ENCODE measurements at places on chromosomes 1 and 21.

GRCh38 chr1:208724079-208724478, 479.9 kb upstream of the PLXNA2 start:
- no peak for DNase-seq

GRCh38 chr1:111290104-111290503, 547 bp upstream of the CHIA start:
- DNase-seq: no peak

DNA sequence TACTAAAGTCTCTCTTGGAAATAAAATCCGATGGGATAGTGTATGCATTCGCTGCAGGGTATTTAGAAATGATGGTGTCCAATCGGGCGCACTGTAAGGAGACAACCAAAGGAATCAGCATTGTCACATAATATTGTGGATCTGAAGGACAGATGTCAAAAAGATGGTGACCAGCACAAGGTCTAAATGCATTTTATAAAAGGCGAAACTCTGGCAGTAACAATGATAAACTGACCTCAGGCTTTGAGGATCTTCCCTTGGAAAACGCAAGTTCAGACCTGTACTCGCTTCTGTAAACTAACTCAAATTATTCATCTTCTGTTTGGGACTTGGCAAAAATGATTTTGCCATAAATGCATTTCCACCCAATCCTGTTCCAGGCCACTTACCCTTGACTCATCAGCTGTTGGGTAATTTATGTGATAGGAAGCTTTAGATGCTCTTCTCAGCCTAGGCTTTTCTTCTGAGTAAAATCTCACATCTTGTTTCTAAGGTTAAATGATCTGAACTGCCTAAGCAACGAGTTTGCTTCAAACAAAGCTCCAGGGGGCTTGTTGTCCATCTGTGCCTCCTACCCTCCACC, 33.8 kb downstream of the STPG1 start:
- DNase-seq: no peak

DNA sequence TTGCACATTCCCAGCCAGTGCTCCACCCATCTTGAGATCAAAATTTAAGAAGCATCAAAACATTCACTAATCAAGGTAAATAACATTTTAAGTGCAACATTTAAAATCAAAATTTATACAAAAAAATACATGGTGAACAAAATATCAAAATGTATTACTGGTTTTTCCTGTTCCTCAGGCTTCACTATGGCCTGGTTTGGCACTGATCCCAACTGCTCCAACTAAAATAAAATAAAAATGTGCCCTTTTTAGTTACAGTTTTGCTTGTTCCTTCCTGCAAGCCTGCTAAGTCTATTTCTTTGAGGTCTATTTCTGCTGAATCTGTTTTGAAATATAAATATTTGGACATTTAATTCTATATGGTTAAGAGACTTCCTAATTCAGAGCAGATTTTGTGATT, 54.9 kb downstream of the ADAMTS1 start:
- DNase-seq: no peak

DNA sequence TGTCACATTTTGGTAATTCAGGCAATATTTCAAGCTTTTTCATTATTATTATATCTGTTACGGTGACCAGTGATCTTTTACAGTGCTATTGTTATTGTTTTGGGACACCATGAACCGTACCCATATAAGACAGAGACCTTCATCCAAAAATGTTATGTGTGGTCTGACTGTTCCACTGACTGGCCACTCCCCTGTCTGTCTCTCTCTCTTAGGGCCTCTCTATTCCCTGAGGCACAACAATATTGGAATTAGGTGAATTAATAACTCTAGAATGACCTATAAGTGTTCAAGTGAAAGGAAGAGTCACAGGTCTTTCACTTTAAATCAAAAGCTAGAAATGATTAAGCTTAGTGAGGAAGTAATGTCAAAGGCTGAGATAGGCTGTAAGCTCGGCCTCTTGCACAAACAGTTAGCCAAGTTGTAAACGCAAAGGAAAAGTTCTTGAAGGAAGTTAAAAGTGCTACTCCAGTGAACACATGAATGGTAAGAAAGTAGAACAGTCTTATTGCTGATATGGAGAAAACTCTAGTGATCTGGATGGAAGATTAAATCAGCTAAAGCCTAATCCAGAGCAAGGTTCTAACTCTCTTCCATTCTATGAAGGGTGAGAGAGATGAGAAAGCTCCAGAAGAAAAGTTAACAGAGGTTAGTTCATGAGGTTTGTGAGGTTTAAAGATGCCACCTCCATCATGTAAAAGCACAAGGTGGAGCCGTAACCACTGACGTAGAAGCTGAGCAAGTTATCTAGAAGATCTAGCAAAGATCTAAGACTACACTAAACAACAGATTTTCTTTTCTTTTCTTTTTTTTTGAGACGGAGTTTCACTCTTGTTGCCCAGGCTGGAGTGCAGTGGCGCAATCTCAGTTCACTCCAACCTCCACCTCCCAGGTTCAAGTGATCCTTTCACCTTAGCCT, 19.7 kb upstream of the DIPK1A start:
- DNase-seq: no peak

- no peak for DNase-seq
Measured at GRCh38 chr1:4063516-4063915, 163.4 kb upstream of the C1orf174 start.

GRCh38 chr21:14361958-14362357, 21.0 kb downstream of the HSPA13 start:
- no peak for DNase-seq

DNA sequence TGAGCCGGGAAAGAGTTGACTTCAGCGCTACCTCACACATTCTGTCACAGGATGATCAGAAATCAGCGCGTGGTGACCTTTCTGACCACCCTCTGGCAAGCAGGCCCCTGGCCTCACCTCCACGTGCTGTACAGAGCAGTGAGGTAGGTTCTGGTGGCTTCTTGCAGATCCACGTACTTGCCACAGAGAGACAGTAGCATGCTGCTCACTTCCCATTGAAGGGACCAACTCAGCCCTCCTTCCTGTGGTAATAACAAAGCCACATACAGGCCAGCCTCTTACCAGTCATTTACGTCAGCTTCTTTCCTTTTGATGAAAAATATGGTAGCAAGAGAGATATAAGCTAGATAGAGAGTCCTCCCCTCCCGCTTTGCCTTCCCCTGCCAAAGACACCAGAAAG, 200.7 kb downstream of the CHRM3 start:
- DNase-seq: no peak

GRCh38 chr1:157993918-157994605, 617 bp downstream of the KIRREL1 start:
- no peak for DNase-seq

GRCh38 chr1:19909392-19909791, 14.0 kb downstream of the PLA2G2E start:
- DNase-seq: no peak

- no peak for DNase-seq
Measured at GRCh38 chr1:220926146-220926545, 46.9 kb downstream of the HLX start.

GRCh38 chr1:202170726-202171125, 10.3 kb upstream of the PTPN7 start:
- no peak for DNase-seq

- no peak for DNase-seq
Measured at GRCh38 chr1:245997471-245998258, 509.4 kb downstream of the SMYD3 start.

DNA sequence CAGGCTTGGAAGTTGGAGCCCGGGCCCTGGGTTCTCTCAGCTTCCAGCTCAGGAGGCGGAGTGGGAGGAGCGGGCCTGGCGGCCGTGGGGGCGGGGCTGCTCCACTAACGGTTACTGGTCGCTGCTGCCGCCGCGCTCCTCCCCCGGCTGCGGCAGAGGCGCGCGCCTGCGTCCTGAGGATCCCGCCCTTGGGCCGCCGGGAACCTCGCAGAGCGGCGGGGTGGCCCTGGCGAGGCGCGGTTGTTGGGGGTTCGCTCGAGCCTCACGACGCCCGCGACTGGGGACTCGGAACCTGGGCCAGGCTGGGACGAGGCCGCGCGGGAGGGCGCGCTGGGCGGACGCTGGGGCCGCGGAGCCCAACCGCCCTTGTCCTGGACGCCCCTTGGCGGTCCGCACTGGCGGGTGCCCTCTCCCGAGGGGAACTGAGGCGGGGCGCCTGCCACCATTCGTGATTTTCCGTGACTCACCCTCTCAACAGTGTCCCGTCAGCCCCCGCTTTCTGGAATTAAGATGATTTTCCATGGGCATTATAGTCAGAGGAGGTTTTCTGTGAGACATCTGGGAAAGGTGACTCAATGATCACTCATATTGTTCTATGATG, 34.1 kb downstream of the OR2G3 start:
- DNase-seq: no peak

DNA sequence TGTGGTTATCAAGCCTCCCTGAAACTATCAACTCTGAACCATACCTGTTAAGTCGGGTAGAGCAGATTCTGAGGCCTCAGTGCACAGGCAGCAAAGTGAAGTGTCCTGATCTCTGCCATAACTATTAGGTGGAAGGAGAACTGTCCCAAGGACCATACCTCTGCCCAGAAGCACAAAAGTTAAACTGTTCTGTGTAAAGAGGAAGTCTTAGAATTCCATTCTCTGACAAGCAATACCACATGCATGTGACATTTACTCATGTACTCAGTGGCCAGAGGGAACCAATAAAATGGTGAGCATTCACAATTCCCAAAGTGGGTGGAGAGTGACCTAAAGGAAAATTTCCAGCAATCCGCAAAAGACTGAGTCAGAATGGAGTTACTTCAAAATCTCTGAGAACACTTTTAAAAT, 61.0 kb downstream of the TOR3A start:
- DNase-seq: no peak

DNA sequence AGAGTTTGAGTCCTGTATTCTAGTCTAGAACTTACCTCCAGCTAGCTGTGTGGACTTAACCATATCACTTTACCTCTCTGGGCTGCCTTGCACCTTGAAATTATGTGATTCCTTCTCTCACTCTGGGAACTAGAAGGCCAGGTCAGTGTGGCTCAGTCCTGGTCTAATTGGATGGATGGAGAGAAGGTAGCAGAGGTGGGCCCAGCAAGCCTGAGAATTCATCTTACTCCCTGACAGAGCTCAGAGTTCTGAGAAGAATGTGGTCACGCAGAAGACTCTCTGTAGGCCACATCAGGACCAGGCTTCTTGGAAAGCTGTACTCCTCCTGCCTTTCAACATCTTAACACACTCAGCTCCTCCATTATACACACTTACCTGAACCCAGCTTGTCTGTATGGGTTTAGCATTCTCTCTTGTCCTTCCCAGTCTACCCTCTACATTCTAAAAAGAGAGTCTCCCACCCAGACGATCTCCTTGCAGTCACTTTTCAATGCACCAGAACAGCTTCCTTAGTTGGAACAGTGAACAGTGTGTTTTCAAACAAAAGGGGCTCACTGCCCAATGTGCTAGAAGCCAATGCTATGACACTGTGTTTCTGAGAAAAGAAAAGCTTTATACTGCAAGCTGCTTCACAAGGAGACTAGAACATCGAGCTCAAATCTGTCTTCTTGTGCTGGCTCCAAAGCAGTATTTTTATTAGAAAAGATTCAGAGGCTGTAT, 60.5 kb downstream of the CAPN9 start:
- no peak for DNase-seq

DNA sequence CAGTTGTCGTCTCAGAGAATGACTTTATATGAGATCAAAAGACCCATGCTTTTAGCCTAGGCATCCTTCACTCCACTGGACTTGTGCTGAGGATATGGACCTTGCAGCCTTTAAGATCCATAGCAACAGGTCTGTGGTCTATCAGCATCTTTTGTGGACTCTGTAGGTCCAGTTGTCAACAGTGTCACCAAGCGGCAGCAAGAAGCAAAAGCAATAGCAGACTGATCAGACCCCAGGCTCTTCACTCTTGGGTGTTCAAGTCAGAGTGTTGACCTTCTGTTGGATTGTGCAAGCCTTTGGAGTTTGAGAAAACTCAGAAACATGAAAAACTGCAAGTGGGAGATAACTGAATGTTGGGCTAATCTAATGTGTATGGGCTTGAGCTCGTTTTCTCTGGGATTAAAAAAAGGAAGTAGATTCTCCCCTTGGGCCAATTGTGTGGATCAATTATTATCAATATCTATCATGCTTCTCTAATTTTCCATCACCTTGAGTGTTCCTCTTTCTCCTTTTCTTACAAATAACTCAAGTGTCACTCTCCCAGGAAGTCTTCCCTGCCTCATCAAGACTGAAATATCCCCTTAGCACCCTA, 144.2 kb downstream of the LYPLAL1 start:
- DNase-seq: peak; percentile 8

GRCh38 chr1:40939320-40940059, 40.0 kb upstream of the CTPS1 start:
- DNase-seq: no peak

GRCh38 chr1:228782662-228783417, 47.6 kb downstream of the RHOU start:
- DNase-seq: no peak

DNA sequence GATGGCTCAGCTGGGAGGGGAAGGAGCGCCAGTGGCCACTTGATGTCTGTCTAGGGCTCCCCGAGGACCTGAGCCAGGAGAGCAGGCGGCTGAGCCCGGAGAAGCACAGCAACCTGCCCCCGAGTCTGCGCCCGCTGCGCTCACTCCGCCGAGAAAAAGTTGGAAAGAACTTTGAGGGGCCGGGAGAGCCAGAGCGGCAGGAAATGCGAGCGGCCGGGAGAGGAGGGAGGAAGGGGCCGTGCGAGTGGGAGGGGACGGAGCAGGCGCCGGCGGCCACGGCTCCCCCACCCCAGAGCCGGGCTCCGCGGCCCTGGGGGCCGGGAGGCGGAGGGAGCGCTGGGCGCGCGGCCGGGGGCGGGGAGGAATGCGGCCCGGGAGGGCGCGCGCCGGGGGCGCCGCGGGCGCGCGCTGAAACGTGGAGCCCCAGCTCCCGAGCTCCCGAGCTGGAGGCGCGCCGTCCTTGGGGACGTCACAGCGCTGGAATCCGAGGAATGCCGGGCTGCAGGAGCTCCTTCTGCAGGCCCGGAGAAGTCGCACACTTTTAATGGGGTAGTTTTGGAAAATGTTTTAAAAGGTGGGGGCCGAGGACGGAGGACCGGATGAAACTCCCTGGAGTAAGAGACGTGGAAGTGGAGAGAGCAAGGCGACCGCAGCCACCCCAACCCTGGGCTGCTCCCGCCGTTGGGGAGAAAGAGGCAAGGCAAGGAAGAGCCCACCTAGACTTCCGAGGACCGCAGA, at the start of gene PTPN14:
PTPN14 (minus strand) TSS at position 167 of the 738 bp plus-strand sequence. CDS start 86,799 bp downstream, outside the sequence.
- no peak for DNase-seq

GRCh38 chr1:65512383-65512782, 91.9 kb downstream of the LEPR start:
- DNase-seq: no peak

DNA sequence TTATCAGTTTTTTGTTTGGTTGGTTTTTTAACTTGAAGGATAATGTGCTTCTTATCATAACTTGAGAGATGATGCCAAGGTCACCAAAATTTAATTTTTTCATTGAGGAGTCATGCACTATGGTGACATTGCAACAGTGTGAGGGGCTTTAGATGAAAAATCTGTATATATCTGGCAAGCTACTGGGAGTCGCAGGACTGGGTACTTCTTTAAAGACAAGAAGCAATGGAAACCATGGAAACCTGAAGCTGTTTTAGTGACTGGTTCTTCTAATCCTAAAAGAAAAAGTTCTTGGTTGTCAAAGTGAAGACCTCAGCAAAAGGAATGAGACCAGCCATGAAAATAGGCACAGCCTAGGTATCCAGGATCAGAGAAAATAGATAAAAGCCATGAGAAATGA, 31.1 kb downstream of the ZC3H11B start:
- no peak for DNase-seq

- DNase-seq: no peak
Measured at GRCh38 chr1:6502000-6502891, 10.8 kb upstream of the PLEKHG5 start.

- no peak for DNase-seq
Measured at GRCh38 chr21:36615274-36615964, 83.5 kb upstream of the SIM2 start.

- DNase-seq: no peak
Measured at GRCh38 chr1:183205196-183205781, 19.2 kb downstream of the LAMC2 start.
